ENCODE measurements at places on chromosomes 7 and 10.

- DNase-seq: no peak
Observed at GRCh38 chr10:7046615-7047014, 364.2 kb downstream of the SFMBT2 start.

DNA sequence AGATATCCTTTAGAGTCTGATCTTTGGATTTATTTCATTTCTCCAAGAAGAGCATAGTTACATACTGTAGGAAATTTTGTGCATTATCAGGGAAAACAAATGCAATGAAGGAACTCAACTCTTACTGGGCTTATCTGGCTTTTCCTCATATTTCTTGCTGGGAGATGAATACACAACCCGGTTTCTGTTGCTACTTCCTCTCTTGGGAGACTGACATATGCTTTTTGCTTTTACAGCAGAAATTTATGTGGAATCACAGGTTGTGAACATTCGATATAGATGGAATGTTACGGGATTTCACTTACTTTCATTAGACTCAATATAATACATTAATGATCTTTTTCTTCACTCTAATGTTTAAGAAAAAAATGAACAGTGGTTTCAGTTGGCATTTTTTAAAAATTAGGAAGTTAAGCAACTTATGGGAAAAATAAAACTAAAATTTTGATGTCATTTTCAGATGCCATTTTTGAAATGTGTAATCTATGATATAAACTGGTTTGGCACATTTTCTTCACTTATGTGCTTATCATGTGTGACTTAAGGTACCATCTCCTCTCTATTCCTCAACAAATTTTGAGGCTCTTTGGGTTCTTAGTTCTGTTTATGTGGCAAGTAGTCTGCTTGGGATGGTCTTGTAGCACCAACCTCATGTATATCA, 7.1 kb downstream of the SND1 start:
- no peak for DNase-seq

GRCh38 chr10:72794260-72794659, 99.3 kb upstream of the OIT3 start:
- DNase-seq: no peak

GRCh38 chr10:93379731-93380575, 102.2 kb downstream of the MYOF start:
- DNase-seq: no peak

DNA sequence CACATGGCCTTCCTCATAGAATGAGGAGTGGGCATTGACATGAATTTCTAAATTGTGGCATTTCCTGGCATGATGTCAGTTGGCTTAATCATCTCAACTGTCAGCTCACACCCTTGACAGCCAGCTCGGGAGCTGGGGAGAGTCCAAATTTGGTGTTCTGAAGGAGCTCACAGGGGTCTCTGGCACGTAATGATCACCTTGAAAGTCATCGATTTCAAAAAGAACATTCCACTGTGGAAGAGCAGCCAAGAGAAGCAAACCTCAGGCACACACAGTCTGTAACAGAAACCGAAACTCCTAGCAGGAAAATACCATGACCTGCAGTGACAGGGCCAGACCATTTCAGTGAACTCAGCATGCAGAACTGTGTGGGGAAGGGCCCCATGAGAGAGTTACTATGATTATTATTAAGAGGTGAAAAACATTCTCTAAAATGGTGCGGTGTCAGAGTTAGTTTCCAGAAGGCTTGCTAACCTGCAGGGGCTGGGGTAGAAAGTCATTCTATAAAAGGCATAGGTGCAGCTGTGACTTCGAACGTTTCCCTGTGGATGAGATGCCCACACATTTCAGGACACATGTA, 26.4 kb upstream of the KLF6 start:
- DNase-seq: no peak

GRCh38 chr10:110778211-110778610, 93.5 kb upstream of the PDCD4 start:
- DNase-seq: no peak

DNA sequence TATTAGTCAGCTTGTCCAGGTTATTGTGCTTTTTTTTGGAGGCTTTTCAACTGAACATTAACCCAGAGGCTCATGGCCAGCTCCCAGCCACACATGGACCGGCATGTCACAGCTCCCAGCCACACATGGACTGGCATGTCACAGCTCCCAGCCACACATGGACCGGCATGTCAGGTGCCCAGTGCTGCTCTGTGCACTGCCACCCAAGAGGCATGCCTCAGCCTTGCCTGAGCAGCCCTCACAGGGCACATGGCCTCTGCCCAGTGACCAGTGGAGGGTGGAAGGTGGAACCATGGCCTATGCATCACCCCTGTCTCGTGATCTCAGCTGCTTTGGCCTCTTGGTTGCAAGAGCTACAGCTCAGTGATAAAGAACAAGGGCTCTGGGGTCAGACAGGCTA, 119.8 kb downstream of the OAT start:
- DNase-seq: no peak

- DNase-seq: no peak
Observed at GRCh38 chr10:122637376-122637775, 62.3 kb downstream of the C10orf120 start.

All from SIG-M5 (cell line).